Smooth muscle cell of the umbilical artery (primary cell): ENCODE measurements at places on chromosomes 12 and 14. TPM values are rescaled to one million over a fixed set of nuclear protein-coding genes. Genes with fewer than 3 reads are reported as not detected.

CLEC4C gene
- total RNA-seq, result not detected in 2 replicates

NEDD1 gene
- total RNA-seq, result 27.0 and 45.9 TPM in 2 replicates

ALX1 gene
- total RNA-seq, result 0.18 TPM in 1 of 2 replicates, not detected in the other

C14orf132 gene
- total RNA-seq, result 12.2 and 16.1 TPM in 2 replicates

TAS2R42 gene
- total RNA-seq, result not detected in 2 replicates

CLEC4E gene
- total RNA-seq, result not detected in 2 replicates

PMCH gene
- total RNA-seq, result not detected in 2 replicates
